ENCODE measurements at places on chromosomes 1 and 21. TPM values are rescaled to one million over a fixed set of nuclear protein-coding genes. Genes with fewer than 3 reads are reported as not detected.

The SLC2A5 gene
- not detected for total RNA-seq

The MAN1C1 gene
- total RNA-seq = not detected

The PPP2R5A gene
- 56.4 TPM for total RNA-seq

The TMEM125 gene
- not detected for total RNA-seq

DNA sequence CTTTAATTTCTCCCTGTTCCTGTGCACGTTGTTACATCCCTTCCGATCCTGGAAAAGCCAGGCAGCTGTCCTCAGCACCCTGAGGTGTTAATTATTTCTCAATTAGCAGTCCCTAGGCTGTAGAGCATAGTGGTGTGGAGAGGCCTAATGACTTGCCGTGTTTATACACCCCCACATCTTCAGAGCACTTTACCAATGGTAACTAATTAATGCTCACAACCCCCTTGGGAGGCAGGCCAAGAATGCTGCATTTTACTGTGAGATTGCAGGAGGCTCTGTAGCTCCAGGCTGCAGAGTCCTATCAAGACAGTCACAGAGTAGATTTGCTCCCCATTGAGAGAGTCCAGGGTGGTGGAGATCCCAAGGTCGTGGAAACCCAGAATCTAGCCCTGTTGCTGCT lies 2.4 kb upstream of the PARS2 start:
- DNase-seq = no peak

DNA sequence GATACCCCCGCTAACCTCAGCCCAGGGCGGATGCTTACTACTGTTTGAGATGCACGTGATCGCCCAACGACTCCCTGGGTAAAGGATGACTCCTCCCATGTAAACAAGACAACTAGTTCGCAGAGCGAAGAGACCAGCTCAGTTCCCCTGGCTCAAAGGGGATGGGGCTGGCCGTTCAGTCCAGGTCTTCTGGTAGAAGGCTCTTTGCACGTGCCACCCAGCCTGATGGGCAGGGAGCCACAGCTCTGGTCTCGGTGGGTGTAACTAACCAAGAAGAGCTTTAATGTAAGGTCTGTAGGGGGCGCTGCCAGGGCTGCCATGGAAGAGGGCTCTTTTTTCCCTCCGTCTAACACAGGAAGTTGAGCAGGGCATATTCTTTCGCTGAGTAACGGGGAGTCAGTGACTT lies 49.4 kb upstream of the PARP1 start:
- DNase-seq = no peak

All from NCI-H460 (cell line).